ENCODE measurements at places on chromosomes 12 and 14.

GRCh38 chr14:38079268-38079667 lies 128.4 kb upstream of the SSTR1 start:
- DNase-seq: no peak

- DNase-seq: no peak
Observed at GRCh38 chr14:104929268-104930230, 4.9 kb downstream of the PLD4 start.

- no peak for DNase-seq
Observed at GRCh38 chr14:89004166-89004565, 179.7 kb downstream of the TTC8 start.

GRCh38 chr14:76926521-76927251 lies 100.5 kb downstream of the LRRC74A start:
- DNase-seq: peak; percentile 60

DNA sequence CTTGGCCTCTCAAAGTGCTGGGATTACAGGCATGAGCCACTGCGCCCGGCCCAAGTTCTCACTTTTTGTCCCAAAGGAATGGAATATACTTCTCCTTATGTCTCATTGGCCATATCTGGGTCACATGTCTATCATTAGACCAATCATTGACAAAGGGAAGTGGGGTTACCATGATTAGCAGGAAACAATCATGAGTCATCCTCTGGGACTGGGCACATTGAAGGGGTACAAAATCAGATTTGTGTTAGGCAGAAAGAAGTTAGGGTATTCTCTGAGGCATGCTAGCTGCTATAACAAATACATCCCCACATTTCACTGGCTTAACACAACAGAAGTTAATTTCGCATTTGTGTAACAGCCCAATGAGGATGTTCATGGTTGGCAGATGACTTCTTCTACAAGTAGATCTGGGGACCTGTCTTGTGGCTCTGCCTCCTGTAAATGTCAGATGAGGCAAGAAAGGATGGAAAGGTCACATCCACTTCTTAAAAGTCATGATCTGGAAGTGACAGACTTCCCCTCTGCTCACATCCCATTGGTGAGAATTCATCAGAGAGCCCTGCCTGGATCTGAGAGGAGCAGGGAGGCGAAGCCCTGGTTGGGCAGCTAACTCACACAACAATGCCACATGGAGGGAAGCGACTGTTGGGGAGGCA lies 3.1 kb downstream of the CCDC63 start:
- no peak for DNase-seq

GRCh38 chr12:79420146-79420618 lies 270.6 kb downstream of the PAWR start:
- DNase-seq: no peak

Measured in T-cell (primary cell).